ENCODE measurements at places on chromosomes 7 and 10. TPM values are rescaled to one million over a fixed set of nuclear protein-coding genes. Genes with fewer than 3 reads are reported as not detected.

DNA sequence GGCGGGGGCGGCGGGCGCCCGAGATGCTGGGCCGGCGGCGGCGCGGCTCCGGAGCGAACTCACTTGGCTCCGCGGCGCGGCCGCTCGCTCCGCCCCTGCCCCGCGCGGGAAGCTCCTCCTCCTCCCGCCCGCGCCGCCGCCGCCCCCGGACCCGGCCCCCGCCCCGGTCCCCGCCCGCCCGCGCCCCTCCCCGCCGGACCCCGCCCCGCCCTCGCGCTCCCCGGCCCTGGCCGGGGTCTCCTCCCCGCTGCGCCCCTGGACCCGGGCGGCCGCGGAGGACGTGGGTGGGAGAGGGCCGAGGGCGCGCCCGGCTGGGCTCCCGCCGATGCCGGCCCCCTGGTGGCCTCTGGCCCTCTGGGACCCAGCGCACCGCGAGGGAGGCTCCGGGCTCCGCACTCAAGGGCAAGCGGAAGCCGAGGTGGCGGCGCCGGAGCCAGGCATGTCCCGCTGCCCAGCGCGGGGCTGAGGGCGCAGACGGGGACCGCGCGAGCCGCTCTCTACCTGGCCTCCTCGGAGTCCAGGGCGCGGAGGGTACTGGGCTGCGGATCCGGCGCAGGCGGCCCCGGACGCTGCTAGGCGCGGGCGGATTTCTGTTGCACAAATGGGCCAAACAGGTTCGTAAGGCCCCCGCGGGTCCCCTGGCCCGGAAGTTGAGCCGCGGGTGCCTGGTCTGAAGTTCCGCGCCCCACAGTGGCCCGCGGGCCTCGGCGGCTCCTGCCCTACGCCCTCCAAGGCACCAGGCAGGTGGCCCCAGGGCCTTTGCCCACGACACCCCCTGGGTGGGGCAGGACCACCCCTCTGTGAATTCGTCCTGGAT, at the start of gene TCERG1L:
Gene TCERG1L (minus strand): TSS at position 61 of the 817 bp plus-strand sequence. CDS start 86 bp downstream, outside the sequence.
- DNase-seq: no peak

DNA sequence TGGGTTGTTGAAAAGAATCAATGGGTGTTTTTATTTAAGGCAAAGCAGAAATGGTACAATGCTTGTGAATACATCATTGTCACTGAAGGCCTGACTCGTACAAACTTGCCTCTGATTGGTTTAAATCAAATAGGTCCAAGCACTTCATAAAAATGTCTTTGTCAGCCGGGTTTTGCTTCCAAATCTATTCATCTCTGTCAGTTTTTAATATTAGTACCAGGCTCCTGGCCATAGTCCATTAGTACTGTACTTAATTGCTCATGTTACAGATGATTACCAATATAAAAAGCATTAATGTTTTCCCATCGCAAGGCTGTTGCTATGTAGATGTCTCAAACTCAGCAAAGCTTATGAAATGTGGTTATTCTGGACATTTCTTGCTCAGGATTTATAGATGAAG, 171.9 kb downstream of the ARID5B start:
- no peak for DNase-seq

- no peak for DNase-seq
Measured at GRCh38 chr7:26245150-26245549, 43.6 kb downstream of the CBX3 start.

DNA sequence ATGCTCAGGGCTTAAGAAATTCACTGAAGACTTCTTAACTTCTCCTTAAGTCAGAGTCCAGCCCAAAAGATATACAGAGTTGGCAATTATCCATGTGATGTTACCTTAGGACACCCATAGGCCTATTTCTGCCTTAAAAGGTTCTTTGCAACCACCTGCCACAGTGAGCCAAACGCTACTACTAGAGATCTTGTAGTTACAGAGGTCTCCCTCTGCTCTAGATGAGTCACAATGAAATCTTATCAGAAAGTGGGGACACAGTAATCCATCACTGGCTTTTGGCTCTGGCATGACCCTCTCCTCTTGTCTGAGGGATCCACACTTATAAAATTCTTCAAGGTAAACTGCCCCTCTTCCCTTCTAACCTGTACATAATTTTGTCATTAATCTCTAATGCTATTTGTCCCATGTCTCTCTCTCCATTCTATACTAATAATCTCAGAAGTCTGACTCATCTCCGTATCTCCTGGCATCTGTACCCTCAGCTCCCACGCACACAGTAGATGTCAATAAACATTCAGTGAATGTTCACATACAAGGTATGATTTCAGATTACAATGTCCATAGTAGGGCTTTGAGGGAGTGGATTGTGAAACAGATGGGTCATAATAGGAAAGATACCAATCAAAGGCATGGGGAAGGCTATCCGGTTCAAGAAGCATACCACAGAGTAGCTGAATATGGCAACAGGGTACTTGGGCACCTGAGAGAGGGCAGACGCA, 112.1 kb downstream of the SGMS1 start:
- no peak for DNase-seq

SEMA3A gene
- total RNA-seq: not detected

ARPC1A gene
- total RNA-seq: 42.5 TPM
